CD4-positive, alpha-beta T cell treated with Interleukin-1 beta for 1 hour (primary cell): ENCODE measurements at places on chromosomes 7 and 10.

DNA sequence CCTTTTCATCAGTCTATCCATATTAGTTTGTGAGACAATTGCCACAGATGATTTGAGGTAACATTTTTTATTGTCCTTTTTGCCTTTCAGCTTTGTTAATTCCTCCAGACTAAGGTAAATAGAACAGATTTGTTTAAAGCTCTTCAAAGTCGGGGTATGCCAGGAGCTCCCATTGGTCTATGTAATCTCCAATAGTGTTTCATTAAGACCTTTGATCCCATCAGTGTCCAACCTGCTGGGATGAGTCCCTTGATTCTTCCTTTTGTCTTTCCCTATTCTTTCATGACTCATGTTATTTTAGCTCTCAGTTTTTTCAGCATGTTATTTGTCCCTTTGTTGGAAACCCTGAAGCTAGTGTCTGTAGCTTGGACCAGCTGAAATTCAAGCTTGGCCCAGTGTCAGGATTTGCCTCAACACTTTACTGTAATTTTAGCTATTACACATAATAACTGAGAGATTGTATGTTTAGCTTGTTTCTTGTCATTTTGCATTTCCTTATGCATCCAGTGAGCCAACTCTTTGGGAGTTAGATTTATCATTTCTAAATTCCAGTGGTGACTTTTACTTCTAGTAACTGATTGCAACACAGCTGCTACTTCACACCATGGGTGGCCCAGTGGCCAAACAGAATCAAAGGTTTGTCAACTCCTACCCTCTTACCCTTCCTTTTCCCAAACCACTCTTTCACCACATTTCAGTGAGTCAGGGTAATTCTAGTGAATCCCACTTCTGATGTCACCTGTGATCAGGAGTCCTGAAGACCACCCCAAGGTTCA, 15.3 kb downstream of the AGBL3 start:
- no peak for DNase-seq

DNA sequence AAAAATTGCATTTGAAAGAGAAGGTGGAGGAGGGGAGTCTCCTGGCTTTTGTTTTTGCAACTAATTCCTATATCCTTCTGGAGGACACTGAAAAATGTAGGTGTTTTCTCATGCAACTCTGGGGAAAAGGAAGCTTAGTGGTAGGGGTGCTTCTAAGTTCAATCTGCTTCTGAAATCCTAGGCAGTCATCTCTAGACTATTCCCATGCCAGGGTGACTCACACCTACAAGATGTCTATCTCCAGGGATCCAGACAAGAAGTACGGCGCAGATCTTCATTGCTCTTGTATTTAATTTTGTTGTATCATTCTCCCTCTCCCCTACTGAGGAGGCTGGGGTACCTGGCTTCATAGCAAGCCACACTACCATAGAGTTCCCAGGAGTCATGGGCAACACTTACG, 258.8 kb downstream of the PHF14 start:
- DNase-seq: no peak

GRCh38 chr10:4590807-4591206, 235.2 kb upstream of the AKR1E2 start:
- no peak for DNase-seq

DNA sequence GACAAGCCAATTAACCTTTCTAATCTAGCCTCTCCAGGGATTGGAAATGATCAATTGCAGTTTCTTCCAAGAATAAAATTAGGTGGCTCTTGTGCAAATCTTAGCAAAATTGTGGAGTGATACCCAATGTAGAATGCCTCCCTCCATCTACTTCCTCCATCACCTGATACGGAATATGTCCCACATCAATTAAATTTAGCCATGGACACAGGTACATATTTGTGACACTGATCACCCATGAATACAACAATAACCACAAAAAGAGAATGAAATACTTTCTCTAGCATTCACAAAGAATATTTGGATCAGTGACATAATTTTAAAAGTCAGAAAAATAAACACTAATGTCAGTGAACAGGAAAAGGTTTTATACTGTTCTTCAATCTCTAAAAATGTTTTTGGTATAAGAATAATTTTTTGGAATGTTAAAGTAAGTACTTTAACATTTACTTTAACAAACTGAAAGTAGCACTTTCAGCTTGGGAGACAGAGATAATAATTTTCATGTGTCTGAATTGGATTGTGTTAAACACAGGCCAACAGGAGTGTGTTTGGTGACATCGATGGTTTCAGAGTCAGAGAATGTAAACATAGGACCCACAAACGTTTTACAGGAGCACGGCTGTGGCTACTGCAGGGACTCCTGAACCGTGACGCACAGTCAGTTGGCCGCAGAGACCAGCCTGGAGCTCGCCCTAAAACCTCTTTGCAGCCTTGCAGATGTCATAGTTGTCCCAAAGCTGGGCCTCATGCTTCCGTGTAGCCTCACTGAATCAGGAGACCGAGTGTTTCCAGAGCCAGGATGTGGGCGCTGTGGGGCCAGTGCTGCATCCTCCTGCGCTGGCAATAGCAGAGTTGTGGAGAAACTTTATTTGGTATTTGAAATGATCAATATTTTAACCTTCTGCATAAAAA, 7.2 kb downstream of the RBM20 start:
- no peak for DNase-seq

- no peak for DNase-seq
Observed at GRCh38 chr7:121887634-121888033, 14.7 kb downstream of the PTPRZ1 start.
